Activated naive CD8-positive, alpha-beta T cell treated with anti-CD3 and anti-CD28 coated beads for 36 hours (primary cell): ENCODE measurements at places on chromosomes 5 and 9. TPM values are rescaled to one million over a fixed set of nuclear protein-coding genes. Genes with fewer than 3 reads are reported as not detected.

Gene RGS14
- total RNA-seq: 38.9 TPM

Gene TMEM174
- total RNA-seq: not detected

DNA sequence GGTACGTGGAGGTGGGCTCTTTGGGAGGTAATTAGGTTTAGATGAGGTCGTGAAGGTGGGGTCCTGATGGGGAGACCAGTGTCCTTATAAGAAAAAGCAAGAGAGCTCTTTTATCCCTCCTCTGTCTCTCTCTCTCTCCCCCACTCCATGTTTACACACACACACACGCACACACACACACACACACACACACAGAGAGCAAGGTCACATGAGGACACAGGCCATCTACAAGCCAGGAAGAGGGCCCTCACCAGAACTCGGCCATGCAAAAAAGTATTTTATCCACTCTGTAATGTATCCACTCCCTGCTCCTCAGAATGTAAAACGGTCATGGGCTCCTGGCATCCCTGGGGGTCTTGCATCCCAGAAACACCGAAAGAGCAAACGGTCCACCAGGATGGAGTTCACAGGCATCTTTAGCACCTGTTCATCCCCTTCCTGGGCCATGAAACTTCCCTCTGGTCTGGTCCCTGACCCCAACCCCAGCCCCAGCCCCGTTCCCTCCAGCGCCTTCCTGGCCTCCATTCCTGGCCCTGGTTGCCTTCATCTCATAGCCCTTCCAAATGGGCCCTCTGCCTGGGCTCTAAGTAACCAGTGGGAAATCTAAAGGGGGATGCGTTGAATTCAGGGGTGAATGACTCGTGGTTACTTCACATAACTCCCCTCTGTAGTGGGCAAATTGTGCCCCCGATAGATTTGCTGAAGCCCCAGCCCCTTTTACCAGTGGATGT, 88.8 kb downstream of the NSUN2 start:
- H3K36me3 ChIP-seq: no peaks in the 10 kb centered on the region
- no peak overlapping the region for H3K4me3 ChIP-seq
- H3K27ac ChIP-seq: no peak overlapping the region
- no peaks in the 10 kb centered on the region for H3K4me1 ChIP-seq
- H3K27me3 ChIP-seq: no peaks in the 10 kb centered on the region
- DNase-seq: no peak

Gene NMRK1
- 8.5 TPM for total RNA-seq

GRCh38 chr9:115328228-115328627, 210.3 kb upstream of the TNC start:
- no peak for DNase-seq
- H3K4me1 ChIP-seq: no peaks in the 10 kb centered on the region
- no peak overlapping the region for H3K4me3 ChIP-seq
